ENCODE measurements at places on chromosomes 7 and 10. TPM values are rescaled to one million over a fixed set of nuclear protein-coding genes. Genes with fewer than 3 reads are reported as not detected.

The SFMBT2 gene
- total RNA-seq: 1.7 TPM

The PDE6C gene
- not detected for total RNA-seq

The PNLIP gene
- total RNA-seq: not detected

The C7orf57 gene
- total RNA-seq: not detected

The CYP3A5 gene
- total RNA-seq: 0.15 TPM

The MCMBP gene
- 52.6 TPM for total RNA-seq

The MACROH2A2 gene
- 20.8 TPM for total RNA-seq

The WAPL gene
- 15.5 TPM for total RNA-seq

The NUTM2B gene
- total RNA-seq: 0.89 TPM

The LIPK gene
- not detected for total RNA-seq

The KCND2 gene
- 0.17 TPM for total RNA-seq

The CYP2C19 gene
- total RNA-seq: not detected

The CNTNAP2 gene
- total RNA-seq: under 0.01 TPM

The PIP gene
- total RNA-seq: not detected

The GHRHR gene
- total RNA-seq: not detected

The FKBP6 gene
- total RNA-seq: not detected

The ADRA2A gene
- not detected for total RNA-seq

The NEUROG3 gene
- total RNA-seq: not detected

The LAMB4 gene
- 0.15 TPM for total RNA-seq

Data from bronchus fibroblast of lung (primary cell).